ENCODE measurements at places on chromosomes 1 and 21.

GRCh38 chr1:46554597-46555381 is 3.3 kb upstream of the KNCN start:
- no peak for DNase-seq

GRCh38 chr1:243482141-243483022 is 226.5 kb downstream of the SDCCAG8 start:
- DNase-seq = no peak

- no peak for DNase-seq
These were observed 150.2 kb downstream of the FOXD2 start for GRCh38 chr1:47587891-47588582.

DNA sequence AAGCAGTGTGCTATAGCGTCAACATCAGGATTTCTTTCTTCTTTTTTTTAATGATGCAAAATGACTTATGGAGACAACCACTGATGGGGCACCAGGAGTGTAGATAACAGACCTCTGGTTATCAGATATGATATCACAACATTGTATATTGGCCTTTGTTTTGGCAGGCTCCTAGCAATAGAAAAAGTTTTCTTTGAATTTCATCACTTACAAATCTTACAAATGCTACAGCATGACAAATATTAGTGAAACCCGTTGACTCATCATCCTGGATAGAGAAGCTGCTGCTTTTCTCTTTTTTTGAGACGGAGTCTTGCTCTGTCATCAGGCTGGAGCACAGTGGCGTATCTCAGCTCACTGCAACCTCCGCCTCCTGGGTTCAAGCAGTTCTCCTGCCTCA is 92.9 kb downstream of the LTN1 start:
- no peak for DNase-seq

DNA sequence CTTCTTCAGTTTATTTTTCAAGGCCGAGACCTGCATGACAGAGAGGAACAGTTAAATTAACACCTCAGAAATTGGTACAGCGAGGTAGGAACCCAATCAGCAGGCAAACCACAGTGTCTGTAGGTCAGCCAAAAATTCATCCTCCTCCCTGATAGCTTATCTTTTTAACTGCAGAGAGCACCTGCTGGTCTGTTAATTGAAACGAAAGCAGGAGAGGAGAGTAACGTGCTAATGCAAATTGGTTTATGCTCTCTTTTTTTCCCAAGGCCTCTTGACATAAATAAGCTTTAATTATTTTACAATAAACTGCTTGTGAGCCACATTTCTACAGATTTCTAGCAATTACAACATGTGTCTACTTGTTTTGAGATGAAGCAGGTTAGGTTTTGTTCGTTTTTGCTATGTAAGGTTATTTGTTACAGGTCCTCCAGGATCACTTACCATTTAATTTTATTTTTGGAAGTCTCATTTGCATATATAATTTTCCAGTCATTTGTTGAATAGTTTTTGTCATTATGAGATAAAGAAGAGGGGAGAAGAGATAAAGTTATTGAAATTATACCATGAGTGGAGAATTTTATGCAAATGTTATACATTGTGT is 179.9 kb downstream of the DENND1B start:
- DNase-seq = no peak

- DNase-seq = no peak
These were observed 7.8 kb downstream of the HSPA6 start for GRCh38 chr1:161531986-161532643.

Data from stimulated activated CD8-positive, alpha-beta memory T cell treated with anti-CD3 and anti-CD28 coated beads, Interleukin-2, amount 100 ng/mL, for 1 hour (primary cell).